ENCODE measurements at places on chromosomes 13 and 19.
A peak's percentile ranks its signal among the peaks of the same experiment; 100 is the strongest.

- no peak for DNase-seq
Measured at GRCh38 chr19:6067975-6068374, 42.3 kb downstream of the RFX2 start.

GRCh38 chr13:99692854-99693253, 191.6 kb downstream of the TM9SF2 start:
- no peak for DNase-seq

GRCh38 chr13:21235174-21235573, 58.7 kb downstream of the MRPL57 start:
- no peak for DNase-seq

GRCh38 chr13:51807041-51807440, 3.1 kb upstream of the DHRS12 start:
- DNase-seq: no peak

- no peak for DNase-seq
Measured at GRCh38 chr13:26376430-26376829, 122.5 kb downstream of the CDK8 start.

DNA sequence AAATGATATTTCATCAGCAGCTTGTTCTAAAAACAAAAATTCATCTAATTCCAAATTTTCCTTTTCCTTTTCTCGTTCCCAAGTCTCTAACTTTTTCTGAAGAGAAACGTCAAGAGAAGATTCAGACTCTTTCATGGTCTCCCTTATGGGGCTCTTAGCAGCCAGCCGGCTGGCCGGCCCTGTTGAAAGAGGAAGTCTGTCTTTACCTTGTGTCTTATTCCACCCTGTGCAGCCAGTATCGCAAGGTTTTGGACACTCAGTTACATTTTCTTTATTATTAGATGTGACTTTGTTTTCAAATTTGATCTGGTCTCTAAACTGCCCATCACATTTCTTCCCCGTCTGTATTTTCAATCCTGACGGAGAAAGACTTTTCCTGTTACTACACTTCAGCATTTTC, 142.3 kb downstream of the RNF17 start:
- no peak for DNase-seq

DNA sequence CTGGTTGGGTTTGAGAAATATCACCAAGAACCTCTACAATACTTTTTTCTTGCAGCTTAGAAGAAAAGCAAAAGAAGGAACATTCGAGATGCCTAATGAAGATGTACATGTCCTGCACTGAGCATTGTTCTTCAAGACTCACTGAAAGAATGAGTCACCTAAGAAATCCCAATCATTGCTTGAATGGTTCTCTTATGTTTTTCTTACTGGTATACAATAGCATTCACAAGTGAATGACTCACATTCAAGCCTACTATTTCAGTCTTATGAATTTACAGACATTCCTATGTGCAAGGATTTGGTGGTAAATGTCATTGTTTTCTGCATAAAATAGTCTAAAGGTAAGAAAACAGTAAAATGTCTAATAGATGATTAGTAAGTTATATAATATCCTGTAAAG, 594.6 kb downstream of the PCDH9 start:
- DNase-seq: peak; percentile 75

- no peak for DNase-seq
Measured at GRCh38 chr19:35232912-35233311, 4.4 kb upstream of the FAM187B start.

- DNase-seq: peak; percentile 30
Measured at GRCh38 chr19:48152551-48152950, 17.6 kb downstream of the LIG1 start.

- DNase-seq: no peak
Measured at GRCh38 chr19:50333737-50334617, 4.8 kb upstream of the KCNC3 start.

- DNase-seq: no peak
Measured at GRCh38 chr19:55540619-55541018, 3.7 kb upstream of the SBK2 start.

- no peak for DNase-seq
Measured at GRCh38 chr13:113020323-113021080, 51.5 kb downstream of the MCF2L start.

GRCh38 chr13:114072421-114072820, 60.0 kb downstream of the RASA3 start:
- DNase-seq: no peak

DNA sequence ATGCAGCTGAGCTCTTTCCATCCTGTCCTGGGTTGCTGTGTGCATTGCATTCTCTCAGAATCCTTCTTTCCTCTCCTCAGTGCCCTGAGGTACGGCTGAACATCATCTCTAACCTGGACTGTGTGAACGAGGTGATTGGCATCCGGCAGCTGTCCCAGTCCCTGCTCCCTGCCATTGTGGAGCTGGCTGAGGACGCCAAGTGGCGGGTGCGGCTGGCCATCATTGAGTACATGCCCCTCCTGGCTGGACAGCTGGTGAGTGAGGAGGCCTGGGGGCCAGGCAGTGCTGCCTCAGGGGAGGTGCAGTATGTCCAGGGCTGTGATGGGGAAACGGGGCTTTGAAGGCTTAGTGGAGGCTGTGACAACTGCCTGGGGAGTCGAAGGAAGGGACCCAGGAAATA, 29.8 kb downstream of the PPP2R1A start:
- DNase-seq: no peak

- peak; percentile 90 for DNase-seq
Measured at GRCh38 chr13:28329395-28330158, 165.4 kb downstream of the FLT1 start.

GRCh38 chr13:98657506-98658085, 80.7 kb upstream of the STK24 start:
- DNase-seq: no peak

DNA sequence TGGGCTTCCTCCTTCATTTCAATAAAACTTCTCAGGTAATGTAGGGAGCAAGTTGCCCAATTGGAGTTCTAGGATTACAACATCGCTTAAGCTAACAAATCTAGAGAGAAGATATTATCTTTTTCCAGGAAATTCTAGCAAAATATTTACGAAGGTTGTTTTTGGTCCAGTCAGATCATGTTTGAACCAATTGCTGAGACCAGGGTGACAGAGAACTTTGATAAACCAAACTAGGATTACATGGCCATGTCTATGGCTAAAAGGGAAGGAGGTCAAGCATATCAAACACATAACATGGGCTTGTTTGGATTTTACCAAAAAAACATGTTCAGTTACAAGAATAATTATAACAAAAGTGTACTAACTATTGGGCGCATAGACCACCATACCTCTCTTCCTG, 442.4 kb upstream of the SGCG start:
- no peak for DNase-seq

- DNase-seq: peak; percentile 97
Measured at GRCh38 chr19:3154957-3155736, 19.3 kb downstream of the GNA15 start.

GRCh38 chr19:17616961-17617806, 61.7 kb downstream of the COLGALT1 start:
- no peak for DNase-seq

GRCh38 chr13:51534041-51534817, 50.0 kb upstream of the WDFY2 start:
- no peak for DNase-seq

DNA sequence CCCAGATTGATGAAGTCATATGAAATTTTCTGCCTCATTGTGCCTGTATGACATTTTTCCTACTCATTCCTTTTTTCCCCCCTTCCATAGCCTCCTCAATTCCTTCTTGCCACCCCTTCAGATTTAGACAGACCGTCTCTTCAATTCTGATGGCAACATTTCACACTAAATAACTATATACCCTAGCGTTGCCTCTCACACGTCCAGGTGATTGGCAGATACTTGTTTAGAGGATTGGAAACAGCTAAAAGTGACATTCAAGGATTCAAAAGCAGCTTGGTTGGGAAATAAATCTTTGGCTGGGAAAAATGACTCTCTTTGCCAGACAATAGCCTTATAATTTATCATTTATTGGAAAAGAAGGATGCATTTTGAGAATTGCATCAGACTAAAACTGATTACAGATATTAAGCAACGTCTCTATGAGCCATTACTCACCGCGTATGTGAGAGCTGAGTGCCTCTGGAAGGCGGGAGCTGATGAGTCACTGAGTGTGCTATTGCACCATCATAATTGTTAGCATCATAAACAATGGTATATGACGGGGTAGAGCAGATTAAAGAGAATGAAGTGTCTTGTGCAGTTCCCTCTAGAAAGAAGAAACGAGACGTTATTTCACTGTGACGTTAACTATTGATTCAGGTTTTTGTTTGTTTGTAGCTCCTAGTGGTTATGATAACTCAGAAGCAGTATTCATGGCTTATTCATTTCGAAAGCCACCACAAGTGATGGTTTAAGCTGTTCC, 61.1 kb upstream of the FAM216B start:
- peak; percentile 95 for DNase-seq

- DNase-seq: no peak
Measured at GRCh38 chr19:49938662-49939061, 9.4 kb upstream of the NUP62 start.

DNA sequence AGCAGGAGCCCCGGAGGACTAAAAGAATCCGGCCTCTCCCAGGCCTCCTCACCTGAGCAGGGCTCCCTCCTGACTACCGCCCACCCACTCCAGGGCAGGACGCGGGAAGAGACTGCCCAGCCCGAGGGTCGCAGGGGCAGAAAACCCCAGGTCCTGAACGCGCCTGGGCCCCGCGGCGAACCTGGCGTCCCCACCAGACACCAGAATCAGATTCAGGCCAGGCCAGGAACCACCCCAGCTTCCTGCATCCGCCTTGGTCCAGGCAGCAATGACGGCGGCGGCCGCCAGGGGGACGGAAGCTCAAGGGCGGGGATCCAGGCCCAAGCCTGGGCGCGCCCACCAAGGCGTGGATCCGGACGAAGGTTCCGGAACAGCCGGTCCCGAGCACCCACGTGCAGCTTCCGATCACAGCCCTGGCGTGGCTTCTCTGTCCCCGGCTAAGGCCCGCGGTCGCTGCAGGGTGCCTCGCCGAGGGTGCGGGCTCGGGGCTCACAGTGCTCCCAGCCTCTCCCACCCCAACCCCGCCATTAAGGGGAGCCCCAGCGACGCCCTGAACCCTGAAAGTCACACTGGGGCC, 3.6 kb downstream of the LGALS7 start:
- DNase-seq: peak; percentile 71

- no peak for DNase-seq
Measured at GRCh38 chr13:40597735-40598365, 68.6 kb downstream of the FOXO1 start.

DNA sequence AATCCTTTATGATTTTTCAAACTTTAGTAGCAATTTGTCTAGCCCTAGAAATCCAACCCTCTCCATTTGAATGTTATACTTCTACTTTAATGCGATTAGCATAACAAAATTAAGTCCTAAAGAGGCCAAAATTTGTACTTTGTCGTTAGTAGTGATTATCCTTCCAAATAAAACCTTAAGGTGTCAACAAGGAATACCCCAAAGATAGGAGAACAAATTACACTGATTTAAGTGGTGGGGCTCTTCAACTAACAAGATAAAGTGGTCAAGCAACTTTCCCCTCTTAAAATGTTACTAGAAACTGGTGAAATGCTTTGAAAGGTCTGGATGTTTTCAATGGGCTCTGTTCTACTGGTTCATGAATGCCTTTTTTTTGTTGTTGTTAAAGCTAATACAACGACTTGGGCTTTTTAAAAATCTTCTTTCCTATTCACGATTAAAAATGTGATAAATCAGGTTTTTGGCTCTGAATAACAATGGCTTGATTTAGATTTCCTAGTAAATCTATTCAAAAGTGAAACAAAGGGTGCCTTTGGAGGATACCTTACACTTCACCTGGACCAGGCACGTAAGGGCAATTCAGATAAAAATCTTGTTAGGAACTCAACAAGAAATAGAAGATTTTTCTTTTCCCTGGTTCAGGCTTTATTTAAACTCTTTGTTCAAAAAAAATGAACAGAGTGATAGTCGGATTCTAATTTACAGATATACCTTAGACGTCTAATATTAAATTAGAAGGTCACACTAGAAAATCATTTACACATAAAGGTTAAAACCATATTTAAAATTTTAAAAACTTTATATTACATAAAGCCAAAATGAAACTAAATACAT, 3.1 kb downstream of the SOX21 start:
- no peak for DNase-seq

DNA sequence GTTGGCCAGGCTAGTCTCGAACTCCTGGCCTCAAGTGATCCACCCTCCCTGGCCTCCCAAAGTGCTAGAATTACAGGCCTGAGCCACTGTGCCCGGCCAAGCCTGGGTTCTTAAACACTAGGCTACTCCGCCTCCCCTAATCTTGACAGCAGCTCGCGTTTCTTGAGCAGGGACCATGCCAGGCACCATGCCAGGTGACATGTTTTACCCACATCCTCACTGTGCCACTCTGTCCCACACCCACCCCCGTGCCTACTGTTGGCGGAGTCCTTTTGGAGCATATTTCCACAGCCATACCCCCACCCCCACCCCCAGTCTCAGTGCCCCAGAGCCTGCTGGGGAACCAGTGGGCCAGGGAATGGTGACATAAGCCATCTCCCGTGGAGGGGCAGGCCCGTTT, 98.8 kb downstream of the DPF1 start:
- no peak for DNase-seq

- no peak for DNase-seq
Measured at GRCh38 chr13:27177852-27178251, 6.2 kb upstream of the USP12 start.

- peak; percentile 39 for DNase-seq
Measured at GRCh38 chr13:114222461-114222968, 12.2 kb upstream of the CDC16 start.

DNA sequence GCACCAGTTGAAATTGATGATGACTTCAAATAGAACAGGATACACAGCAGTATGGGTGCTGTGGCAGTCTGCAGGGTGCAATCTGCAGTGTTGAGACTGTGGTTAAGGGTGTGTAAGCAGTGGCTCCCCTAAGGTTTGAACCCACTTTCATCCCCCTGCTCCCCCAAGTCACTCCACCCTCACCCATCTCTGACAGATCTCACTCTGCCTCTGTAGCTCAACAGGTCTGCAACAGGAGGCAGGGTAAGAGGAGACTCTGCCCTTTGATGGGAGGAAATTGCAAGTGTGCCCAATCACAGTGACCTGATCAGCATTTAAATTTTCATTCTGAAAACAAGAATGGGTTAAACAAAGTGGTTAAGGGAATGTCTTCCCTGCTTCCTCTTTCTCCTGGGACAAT, 92.4 kb downstream of the DCT start:
- no peak for DNase-seq

DNA sequence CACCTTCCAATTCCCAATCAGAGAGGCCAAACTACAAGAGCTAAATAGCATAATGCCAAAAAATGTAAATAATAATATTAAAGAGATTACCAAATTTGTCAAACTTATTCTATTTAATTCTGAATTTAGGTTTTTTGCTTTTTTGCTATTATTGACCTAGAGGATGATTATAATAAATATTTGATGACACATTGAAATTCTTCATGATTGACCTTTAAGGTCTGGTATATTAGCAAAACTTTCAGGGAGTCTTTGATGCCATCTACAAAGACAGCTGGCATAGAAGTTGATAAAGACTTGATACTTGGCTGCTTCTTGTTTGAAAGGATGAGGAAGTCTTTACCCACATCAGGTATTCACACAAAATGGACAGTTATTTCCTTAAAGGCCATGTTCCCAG, 659.8 kb upstream of the GPC6 start:
- DNase-seq: no peak

- DNase-seq: no peak
Measured at GRCh38 chr13:85230691-85231093, 568.5 kb downstream of the SLITRK6 start.

- no peak for DNase-seq
Measured at GRCh38 chr19:33554821-33555220, 33.2 kb upstream of the PEPD start.

GRCh38 chr13:54750521-54750920, 1721.9 kb downstream of the OLFM4 start:
- DNase-seq: no peak
